Activated effector memory CD4-positive, alpha-beta T cell treated with Interleukin-2 at 50 U/mL for 16 hours (primary cell): ENCODE measurements at places on chromosomes 7 and 10.

GRCh38 chr10:52779541-52780390, 7.2 kb upstream of the MBL2 start:
- DNase-seq = no peak

- no peak for DNase-seq
Measured at GRCh38 chr7:149552799-149553198, 55.2 kb upstream of the ZNF746 start.

- DNase-seq = no peak
Measured at GRCh38 chr10:71421075-71421434, 24.3 kb downstream of the CDH23 start.

- no peak for DNase-seq
Measured at GRCh38 chr10:123357421-123357930, 203.3 kb downstream of the BUB3 start.

- DNase-seq = no peak
Measured at GRCh38 chr10:8487346-8487745, 432.9 kb downstream of the GATA3 start.

DNA sequence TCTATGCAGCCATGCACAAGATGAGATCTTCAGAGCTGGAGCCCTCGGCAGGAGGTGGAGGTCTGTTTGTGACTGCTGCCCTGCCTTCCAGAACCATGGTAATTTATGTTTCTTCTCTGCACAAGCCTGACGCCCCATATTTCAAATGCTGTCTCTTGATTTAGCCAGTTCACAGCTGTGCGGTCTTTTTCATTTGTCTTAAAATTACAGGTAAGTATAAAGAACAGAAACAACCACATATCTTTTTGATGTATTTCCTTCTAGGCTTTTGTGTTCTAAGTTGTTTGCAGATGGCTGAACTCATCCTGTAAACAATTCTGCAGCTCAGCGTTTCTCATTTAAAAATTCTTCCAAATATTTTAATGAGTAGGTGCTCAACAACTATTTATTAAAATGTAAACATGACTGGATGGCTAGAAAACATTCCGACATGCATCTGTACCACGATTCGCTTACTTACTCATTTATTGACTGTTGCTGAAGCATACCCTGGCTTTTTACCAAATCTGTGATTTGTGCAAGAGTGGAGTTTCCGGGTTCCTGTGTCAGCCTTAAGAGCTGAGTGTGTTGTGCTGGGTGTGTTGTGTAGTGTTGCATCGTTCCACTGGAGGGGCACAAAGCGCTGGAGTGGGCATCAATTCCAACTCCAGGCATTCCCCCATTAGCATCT, 58.9 kb downstream of the PIP4K2A start:
- no peak for DNase-seq

GRCh38 chr10:59895629-59896116, 10.7 kb downstream of the CCDC6 start:
- DNase-seq = no peak

GRCh38 chr10:98338318-98338717, 70.3 kb upstream of the LOXL4 start:
- no peak for DNase-seq

- no peak for DNase-seq
Measured at GRCh38 chr7:114569220-114569619, 154.6 kb downstream of the FOXP2 start.

DNA sequence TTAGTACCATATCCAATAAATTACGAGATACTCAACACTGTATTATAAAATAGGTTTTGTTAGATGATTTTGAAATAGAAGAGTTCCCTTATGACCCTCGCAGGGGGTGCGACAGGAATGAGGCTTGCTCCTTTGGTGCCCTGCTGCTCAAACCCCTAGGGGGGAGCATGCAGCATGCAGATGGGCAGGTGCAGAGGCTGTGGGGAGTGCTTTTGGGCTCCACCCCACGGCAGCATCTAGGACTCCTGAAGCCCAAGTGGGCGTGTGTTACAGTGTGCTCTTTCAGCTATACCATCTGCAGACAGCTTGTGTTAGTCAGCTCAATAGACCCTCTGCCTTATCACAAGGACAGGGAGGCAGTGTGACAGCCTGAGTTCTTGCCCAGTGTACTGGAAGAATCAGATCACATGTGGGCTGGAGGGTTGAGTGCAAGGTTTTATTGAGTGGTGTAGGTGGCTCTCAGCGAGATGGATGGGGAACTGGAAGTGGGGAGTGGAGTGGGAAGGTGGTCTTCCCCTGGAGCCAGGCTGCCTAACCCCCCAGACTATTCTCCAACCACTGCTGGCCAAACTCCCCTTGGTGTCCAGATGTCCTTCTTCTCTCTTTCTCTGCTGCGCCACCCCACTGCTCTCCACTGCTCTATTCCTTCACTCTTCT, 3.1 kb upstream of the MRC1 start:
- no peak for DNase-seq

DNA sequence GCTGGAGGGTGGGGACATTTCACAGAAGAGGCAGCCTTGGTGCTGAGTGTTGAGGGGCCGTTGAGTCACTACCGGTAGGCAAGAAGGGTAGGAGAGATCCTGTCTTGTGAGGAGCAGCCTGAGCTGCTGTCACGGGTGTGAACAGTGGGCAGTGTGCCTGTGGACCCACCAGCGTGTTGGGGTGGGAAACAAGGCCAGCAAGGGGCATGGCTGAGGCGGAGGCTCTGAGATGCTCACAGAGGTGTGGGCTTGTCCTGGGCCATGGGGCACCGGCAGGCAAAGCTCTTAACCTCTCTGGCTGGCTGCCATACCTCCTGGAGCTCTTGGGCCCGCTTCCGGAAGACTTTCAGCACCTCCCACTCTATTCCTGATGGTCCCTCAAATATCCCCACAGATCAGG, 33.6 kb upstream of the SMARCD3 start:
- DNase-seq = no peak

- no peak for DNase-seq
Measured at GRCh38 chr10:73655257-73655989, 406 bp downstream of the SYNPO2L start.

DNA sequence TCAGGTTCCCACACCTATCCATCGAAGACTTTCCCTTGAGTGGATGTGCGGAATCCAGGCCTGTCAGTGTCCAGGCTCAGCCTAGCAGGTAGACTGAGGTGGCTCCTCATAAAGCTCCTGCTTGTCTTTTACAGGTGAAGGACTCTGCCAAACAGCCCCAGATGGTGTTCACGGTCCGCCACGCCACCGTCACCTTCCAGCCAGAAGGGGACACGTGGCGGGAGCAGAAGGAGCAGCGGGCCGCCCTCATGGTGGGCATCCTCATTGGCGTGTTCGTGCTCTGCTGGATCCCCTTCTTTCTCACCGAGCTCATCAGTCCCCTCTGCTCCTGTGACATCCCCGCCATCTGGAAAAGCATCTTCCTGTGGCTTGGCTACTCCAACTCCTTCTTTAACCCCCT, 13.9 kb downstream of the HTR5A start:
- no peak for DNase-seq

DNA sequence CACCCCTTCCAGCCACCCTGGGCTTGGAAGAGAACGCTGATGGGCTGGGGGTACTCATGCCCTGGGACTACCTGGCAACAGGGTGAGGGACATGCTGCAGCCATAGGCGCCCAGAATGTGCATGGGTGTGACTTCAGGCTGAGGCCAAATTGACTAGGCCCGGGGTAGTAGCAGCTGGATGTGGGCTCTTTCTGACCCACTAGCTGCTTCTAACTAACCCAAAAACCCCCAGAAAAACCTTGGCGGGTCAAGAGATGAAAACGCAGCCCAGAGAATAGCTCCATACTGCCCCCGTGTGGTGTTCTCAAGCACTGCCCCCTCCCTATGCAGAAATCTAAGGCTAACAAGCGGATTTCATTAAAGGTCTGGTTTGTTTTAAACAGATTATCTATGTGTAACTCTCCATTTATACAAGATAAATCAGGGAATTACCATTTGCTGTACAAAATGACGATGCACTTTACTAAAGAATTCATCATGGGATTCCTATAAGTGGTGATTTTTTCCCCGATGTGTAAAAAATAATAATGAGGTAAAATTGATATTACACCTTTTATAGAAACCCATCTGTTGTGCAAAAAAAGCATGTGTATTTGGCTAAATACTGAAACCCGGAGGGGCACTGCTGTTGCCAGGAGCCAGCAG, 4.2 kb downstream of the SMARCD3 start:
- DNase-seq = peak; percentile 36

DNA sequence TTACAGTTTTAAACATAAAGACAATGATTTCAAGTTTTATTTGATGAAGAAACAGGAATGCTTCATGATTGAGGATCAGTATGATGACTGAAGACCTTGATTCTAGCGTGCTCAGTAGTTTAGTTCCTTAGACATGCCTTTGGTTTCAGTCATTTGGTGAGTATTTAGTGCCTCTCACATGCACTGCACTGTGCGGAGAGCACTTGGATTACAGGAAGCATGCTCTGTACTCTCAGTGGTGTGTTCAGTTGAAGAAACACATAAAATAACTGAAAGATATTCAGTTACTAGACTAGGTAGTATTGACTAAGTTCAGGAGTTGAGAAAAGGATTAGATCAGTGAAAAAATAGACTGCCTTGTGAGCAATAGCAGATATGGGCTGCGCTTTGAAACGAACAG, 25.5 kb downstream of the RBM17 start:
- no peak for DNase-seq

- DNase-seq = no peak
Measured at GRCh38 chr10:22305721-22306120, 10.5 kb upstream of the COMMD3 start.

GRCh38 chr7:981793-982510, 1.0 kb upstream of the CYP2W1 start:
- no peak for DNase-seq

DNA sequence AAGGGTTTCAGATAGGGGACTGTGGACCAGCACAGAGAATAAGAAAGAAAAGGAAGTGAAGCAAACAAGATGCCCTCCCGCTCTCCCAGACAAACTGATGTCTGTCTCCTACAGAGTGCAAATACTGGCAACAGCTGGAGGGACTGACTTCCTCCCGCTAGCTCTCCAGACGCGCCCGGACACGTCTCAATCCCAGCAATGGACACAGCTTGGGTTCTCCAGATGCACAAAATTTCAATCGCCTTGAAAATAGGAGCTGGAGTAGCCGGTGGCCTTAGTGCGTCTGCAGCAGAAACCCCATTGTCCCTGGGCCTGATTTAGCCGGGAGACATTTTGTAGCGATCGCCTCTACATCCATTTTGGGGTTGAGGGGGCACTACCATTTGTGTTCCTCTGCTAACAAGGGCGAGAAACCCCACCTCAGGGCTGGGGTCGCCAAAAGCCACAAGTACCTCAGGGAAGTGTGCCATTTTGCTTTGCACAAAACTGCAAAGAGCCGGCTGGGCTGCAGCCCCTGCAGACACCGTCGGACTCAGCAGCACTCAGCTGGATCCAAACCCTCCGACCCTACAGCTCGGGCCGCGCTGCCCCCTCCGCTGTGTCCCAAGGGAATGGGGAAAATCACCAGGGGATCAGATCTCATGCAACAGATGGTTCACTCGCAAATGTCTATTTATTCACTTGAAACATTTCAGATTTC, 5.9 kb downstream of the CPA2 start:
- no peak for DNase-seq

DNA sequence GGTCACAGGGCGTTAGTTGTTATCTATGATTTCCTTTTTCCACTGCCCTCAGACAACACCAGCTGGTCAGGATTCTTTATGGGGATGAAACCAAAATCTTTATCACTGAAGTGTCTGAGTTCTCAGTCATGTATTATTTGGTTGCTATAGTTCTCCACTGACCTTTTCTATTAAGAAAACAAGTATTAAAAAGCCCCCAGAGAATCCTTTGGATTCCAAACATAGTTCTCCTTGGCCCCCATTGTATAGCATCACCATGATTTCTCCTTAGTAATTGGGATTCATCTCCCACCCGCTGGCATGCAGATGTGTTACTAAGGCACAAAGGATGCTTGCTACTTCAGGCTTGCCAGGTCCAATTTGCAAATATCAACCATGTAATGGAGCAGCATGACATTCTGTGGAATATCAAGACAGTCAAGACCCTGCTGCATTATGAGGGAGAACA, 94.3 kb downstream of the IQUB start:
- DNase-seq = no peak

DNA sequence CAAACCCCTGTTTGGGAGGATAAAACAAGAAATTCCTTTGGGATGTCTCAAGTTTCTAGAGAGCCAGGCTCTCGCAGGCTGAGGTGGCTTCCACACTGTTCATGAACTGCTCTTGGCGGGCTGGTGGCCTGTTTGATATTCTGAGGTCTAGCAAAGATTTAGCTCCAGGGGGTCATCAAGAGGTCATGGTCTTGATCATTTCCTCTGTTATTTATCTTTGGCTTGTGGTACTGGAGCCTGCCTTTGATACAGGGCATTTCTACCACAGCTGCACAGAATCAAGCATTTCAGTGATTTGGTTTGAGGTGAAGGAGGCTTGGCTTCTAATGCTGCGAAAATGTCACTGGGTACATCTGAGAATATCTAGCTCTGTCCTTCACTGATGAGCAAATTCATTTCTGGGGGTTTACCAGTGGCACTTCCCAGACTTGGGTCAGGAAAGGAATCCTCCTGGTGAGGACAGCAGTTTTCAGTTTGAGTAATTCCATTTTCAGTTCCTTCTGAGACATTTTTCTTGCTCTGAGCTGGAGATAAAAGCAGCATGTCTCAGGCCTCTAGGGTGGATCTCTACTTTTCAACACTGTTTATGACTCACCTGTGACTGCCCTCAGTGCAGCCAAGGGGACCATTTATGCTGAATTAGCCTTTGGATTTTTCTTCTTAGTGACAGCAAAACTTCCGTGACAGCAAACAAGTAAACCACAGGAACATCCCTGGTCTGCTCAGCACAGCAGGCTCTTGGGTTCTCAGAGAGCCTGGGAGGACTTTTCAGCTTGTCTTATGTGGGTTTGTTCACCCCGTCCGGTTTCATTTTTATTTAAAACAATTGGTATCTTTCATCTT, 312.0 kb downstream of the RNLS start:
- peak; percentile 31 for DNase-seq

- DNase-seq = no peak
Measured at GRCh38 chr10:6987536-6987945, 407.5 kb upstream of the PRKCQ start.

- no peak for DNase-seq
Measured at GRCh38 chr7:21107101-21107500, 320.4 kb upstream of the SP8 start.

DNA sequence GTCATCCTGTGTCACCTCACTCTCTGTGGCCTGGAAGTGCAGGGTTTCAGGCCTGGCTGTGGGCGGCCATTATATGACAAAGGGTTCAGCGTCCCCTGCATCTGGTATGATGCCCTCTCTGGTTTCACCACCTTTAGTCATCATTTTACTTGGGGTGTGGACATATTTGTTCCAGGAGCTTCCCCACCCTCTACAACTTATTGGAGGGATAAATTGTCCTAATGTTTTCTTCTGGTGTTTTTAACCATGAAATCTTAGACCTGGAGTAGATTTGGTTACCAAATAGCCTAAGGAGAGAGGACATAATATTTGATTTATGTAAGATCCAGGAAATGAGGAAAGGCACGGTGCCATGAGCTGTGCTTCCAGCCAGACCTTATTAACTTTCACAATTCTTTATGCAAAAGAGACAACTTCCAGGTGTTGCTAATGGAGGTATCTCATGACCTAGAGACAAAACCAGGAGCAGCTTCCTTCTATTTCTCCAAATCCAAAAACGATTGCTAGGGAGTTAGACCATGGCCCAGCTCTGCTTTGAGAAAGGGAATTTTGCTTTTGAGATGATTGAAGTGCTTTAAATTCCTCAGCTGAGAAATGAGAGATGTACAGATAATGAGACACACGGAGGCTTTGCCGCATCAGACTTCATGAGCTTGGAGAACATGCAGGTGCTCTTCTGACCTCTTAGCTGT, 20.9 kb downstream of the WBP1L start:
- DNase-seq = no peak

GRCh38 chr7:4191046-4191445, 491.0 kb upstream of the FOXK1 start:
- DNase-seq = no peak

- no peak for DNase-seq
Measured at GRCh38 chr10:59177031-59177797, 771 bp downstream of the PHYHIPL start.
